ENCODE measurements at places on chromosomes 7 and 10. TPM values are rescaled to one million over a fixed set of nuclear protein-coding genes. Genes with fewer than 3 reads are reported as not detected.
A peak's percentile ranks its signal among the peaks of the same experiment; 100 is the strongest.

The CALD1 gene
- total RNA-seq, result 132 TPM

The GPR37 gene
- 32.8 TPM for total RNA-seq

The PLEKHS1 gene
- total RNA-seq, result not detected

DNA sequence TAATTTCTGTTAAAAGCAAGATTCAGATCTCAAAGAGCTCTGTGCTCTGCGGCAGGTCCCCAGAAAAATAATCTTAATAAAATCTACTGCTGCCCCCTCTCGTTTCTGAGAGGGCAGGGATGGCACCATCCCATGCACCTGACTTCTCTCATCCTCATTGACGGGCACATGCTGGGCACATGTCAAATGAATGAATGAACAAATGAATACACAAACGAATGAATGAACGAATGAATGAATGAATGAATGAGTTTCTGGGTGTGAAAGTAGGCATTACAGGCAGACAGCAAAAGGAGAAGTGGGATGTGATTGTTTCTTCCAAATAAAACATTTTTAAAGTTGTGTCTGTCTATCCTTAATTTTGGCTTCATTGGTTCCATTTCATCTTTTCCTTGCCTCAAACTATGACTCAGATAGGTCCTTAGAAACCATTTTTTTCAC is 398.1 kb upstream of the PRKCQ start:
- DNase-seq, result no peak
- H3K27me3 ChIP-seq, result no peaks in the 10 kb centered on the region
- no peak overlapping the region for H3K4me3 ChIP-seq
- no peak overlapping the region for H3K27ac ChIP-seq
- H3K36me3 ChIP-seq, result no peaks in the 10 kb centered on the region
- H3K4me1 ChIP-seq, result peaks cover 4% of the 10 kb centered on the region

DNA sequence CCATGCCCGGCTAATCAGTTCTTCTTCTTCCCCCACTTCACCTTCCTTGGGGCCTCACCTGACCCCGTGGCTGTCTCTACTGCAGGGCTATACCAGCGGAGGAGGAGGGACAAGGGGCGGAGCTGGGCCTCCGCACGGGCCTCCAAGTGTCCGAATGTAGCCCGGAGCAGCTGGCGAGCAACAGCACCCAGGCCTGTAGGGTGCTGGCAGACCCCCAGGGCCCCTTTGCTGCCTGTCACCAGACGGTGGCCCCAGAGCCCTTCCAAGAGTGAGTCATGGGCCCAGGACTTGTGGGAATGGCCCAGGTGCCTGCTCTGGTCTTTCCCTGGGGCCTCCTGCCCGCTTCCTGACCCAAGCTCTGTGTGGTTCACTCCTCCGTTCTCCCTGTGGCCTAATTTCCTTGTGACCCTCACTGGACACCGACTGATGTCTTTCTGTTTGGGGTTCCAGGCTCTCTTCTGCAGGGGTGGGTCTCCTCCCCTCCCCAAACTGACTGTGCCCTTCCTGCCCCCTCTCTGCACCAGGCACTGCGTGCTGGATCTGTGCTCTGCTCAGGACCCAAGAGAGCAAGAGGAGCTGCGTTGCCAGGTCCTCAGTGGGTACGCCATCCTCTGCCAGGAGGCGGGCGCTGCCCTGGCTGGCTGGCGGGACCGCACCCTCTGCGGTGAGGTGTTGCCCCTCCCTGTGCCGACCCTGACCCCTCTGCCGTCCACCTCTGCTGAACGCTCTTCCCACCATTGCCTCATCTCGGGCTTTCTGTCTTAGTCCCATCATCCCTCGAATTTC is 35.2 kb downstream of the EPHB4 start:
- H3K4me3 ChIP-seq, result no peak overlapping the region
- H3K36me3 ChIP-seq, result no peaks in the 10 kb centered on the region
- no peaks in the 10 kb centered on the region for H3K27me3 ChIP-seq
- peak; percentile 63 for DNase-seq

GRCh38 chr7:102395592-102395872 is 631 bp upstream of the PRKRIP1 start:
- H3K4me3 ChIP-seq, result peak overlapping the region; percentile 94
- no peaks in the 10 kb centered on the region for H3K4me1 ChIP-seq
- peaks cover 44% of the 10 kb centered on the region for H3K36me3 ChIP-seq
- H3K27ac ChIP-seq, result peak overlapping the region; percentile 98
- DNase-seq, result no peak

DNA sequence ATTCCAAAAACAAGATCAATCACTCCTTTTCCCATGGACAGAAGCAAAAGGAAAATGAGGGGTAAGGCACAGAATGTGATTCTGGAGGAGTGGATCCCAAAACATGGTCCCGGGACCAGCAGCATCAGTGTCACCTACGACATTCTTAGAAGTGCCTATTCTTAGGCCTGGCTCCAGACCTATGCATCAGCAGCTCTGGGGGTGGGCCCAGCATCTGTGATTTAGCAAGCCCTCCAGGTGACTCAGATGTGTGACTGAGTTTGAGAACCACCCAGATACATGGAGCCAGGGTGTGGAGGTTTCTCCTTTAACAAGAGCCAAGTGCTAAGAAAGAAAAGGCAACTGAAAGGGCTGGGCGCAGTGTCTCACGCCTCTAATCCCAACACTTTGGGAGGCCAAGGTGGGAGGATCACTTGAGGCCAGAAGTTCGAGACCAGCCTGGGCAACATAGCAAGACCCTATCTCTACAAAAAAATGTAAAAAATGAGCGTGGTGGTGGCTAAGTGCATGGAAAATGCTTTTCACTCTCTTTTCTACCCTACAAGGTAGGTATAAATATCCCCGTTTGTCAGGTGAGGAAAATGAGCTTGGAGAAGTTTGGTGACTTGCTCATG is 17.1 kb upstream of the ARPC1A start:
- no peaks in the 10 kb centered on the region for H3K27me3 ChIP-seq
- DNase-seq, result peak; percentile 30
- H3K27ac ChIP-seq, result no peak overlapping the region
- no peak overlapping the region for H3K4me3 ChIP-seq

- H3K27ac ChIP-seq, result no peak overlapping the region
- H3K4me3 ChIP-seq, result no peak overlapping the region
- DNase-seq, result peak; percentile 38
- H3K27me3 ChIP-seq, result no peaks in the 10 kb centered on the region
- H3K36me3 ChIP-seq, result no peaks in the 10 kb centered on the region
Observed at GRCh38 chr10:112810711-112811151, 139.3 kb upstream of the TCF7L2 start.

- peak overlapping the region; percentile 94 for H3K4me3 ChIP-seq
- peak; percentile 76 for DNase-seq
- H3K27me3 ChIP-seq, result peaks cover 29% of the 10 kb centered on the region
- no peak overlapping the region for H3K27ac ChIP-seq
Observed at GRCh38 chr7:35035511-35035961, 1.7 kb downstream of the DPY19L1 start.

DNA sequence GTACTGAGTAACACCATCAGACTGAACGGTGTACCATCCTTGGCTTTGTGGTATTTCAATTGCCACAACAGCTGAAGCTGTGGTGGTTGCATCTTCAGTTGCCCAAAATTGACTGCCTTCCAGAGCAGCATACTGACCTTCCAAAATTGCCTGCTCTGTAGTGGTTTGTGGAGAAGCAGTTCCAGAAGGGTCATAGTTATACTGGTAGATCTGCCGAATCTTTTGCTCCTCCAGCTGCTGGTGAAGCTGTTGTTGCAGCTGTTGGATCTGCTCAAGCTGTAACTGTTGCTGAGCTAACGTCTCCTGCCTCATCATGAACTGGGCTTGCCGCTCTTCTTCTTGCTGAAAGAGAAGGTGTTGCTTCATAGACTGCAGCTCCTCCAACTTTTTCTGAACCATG is 212.2 kb downstream of the PCLO start:
- DNase-seq, result no peak
- no peaks in the 10 kb centered on the region for H3K27me3 ChIP-seq
- no peak overlapping the region for H3K4me3 ChIP-seq
- H3K27ac ChIP-seq, result no peak overlapping the region

- H3K27ac ChIP-seq, result no peak overlapping the region
- peaks cover 3% of the 10 kb centered on the region for H3K4me1 ChIP-seq
- no peak for DNase-seq
- no peaks in the 10 kb centered on the region for H3K27me3 ChIP-seq
Observed at GRCh38 chr7:17623546-17624185, 316.6 kb downstream of the SNX13 start.
